ENCODE measurements at places on chromosomes 12 and 14.

- no peak for DNase-seq
These were observed 193.9 kb downstream of the FUT8 start for GRCh38 chr14:65606460-65606859.

DNA sequence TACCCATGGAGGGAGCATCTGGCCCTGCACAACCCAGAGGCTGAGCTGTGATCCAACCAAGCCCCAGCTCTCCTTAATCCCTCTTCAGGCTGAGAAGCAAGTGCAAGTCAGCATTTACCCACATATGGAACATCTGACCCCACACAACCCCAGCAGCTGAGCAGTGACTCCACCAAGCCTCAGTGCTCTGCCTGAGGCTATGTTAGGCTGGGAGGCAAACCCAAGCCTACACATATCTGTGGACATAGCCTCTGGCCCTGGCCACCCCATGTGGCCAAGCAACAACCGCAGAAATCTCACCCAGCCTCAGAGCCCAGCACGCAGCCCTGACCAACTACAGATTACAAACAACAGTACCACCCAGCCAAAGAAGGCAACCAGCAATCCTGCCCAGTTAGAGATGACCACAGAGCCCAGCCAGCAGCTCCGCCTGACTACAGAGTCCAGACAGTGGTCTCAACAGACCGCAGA is 142.8 kb downstream of the NUAK1 start:
- no peak for DNase-seq

GRCh38 chr14:94044476-94045091 is 18.4 kb downstream of the OTUB2 start:
- DNase-seq: no peak

DNA sequence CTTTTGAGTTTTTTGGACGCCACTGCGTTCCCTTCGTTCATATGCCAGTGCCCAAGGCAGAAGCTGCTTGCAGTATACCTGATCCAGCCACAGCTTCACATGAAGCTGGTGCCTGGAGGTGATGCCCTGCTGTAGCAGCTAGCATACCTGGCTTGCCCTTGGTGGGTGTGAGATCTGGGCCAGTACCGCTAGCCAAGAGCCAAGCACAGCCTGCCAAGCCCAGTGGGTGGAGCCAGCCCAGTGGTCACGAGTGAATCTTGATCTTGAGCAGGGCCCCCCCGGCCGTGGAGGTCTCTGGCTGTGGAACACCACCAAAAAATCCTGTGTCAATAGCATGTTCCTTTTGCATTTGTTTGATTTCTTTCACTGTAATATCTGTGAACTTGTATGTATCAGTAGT is 7.3 kb upstream of the M6PR start:
- DNase-seq: no peak

DNA sequence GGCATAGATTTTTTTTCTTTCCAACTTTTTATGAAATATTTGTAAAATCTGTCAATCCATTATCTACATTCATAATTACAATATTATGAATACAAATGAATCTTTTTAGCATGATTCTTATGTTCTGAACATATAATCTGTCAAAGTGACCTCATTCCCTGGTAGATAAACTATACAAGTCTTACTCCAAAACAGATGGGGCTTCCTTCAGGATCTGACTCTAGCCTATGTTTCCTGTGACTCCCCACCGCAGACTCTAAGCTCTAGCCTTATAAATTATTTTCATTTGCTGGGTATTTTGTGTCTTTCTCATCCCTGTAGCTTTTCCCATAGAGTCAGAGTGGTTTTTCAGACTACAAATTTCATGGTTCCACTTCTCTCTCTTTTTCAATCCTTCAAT is 202.1 kb upstream of the KITLG start:
- DNase-seq: no peak

DNA sequence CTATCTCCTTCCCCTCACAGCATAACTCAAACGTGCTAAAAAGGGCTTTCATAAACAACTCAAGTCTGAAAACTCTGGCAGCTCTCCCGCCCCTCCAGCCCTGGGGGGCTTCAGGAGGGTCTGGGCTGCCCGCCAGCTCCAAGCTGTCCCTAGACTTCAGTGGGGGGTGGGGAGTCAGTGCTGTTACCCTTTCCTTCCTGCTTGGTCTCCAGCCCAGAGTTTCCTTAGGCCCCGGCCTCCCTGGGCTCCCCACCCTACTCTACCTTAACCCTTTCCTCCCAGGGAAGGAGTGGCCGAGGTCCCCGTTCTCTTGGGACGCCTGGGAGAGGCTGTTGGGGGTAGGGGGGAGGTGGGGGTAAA is 530 bp upstream of the NYNRIN start:
- no peak for DNase-seq

- no peak for DNase-seq
These were observed at the start of gene ASCL1 for GRCh38 chr12:102957339-102958050. Gene ASCL1, plus strand, starts transcription at chr12:102957674. Its CDS starts 571 bp downstream, at chr12:102958245.

- DNase-seq: no peak
These were observed 78.3 kb upstream of the RTL1 start for GRCh38 chr14:100981809-100982208.

DNA sequence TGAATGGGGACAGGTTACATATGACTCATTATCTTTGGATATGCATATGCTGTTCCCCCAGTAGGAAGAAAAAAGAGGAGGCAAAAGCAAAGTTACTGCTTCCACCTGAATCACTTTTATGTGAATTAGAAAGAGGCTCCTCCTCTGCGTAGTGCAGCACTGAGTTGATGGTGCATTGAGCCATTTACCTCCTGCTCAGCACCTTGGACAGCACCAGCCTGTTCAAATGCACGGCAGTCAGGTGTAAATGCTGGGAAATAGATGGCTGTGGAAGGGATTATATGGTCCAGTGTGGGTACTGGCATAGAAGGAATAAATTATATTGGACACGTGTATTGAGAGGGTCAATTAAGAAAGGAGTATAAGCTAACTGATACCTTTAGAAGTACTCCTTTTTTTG is 541.9 kb upstream of the SEL1L start:
- DNase-seq: peak; percentile 1

DNA sequence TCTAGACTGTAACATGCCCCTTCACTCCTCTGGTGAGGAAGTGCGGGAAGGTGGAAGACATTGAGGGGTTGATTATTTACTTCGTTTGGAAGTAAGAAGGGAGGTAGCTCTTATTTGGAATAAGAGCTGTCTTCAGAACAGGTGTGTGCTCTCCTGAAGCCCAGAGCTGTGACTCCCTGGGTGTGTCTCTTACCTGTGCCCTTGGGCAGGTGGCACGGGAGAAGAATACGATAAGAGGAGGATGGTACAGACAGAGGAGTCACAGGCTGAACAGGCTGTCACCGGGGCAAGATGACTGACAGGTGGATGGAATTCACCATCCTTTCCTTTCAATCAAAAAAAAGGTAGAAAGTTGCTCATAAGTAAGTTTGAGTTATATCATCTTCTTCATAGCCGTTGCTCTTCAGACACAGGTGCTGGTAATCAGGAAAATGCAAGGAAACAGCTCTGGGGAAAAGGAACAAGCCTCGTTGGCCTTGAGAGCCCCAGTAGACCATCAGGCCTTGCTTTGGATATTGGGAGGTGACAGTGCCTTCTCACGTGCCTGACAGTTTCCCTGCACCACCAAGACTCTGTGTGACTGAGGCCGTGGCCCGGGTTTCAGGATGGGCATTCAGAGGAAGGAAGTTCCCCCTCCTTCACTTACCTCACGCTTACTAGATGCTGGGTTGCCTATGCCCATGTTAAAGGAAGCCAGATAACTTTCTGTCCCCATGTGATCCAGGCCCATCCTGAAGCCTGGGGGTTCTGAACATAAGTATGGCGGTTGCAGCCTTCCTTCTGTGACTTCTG is 120.4 kb downstream of the ETV6 start:
- peak; percentile 40 for DNase-seq

DNA sequence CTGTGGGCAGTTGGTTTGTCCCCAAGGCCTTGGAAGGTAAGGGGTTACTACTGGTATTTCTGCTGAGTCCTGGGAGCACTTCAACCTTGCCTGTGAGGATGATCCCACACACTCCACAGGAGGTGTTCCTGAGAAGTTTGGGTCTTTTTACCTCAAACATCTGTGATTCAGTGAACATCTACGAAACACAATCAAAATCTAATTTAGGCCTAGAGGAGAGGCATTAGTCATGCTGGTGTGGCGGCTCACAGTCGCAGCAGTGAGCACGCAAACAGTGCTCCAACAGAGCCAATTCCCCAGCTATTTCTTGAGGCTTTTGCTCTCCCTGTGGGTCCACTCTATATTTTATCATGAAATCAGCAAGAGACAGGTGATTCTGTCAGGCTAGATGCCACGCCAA is 107.6 kb downstream of the APAF1 start:
- DNase-seq: no peak

- DNase-seq: no peak
These were observed 593.6 kb downstream of the NRXN3 start for GRCh38 chr14:78763746-78764145.

DNA sequence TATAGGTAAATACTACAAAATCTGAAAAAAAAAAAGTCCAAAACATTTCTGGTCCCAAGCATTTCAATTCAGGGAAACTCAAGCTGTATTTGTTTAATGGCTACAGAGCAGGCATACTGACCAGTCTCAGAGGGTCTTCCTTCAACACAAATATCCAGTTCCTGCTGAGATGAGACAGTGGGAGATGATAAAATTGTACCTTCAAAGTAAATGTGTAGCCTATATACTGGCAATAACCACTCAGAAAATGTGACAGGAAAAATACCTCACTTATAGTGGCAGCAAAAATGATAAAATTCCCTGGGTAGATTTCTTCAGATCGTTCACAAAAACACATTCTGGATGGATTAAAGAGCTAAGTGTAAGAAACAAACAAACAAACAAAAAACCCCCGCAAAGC is 102.0 kb upstream of the FUT8 start:
- DNase-seq: no peak

DNA sequence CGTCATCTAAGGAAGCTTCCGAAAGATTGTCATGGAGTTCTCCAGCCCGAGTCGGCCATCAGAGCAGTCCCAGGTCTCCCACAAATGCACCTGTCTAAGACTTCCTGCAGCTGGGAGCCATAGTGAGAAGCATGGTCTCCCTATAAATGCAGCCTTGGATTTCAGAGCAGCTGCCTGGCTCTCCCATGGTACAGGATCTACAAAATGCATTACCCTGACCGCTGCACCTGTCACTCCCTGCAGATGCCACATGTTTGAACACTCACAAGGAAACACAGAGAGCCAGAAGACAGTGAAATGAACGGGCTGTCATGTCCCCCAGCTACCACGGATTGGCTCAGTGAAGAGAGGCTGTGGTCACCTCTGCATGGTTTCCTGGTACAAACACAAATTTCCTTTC is 702.7 kb downstream of the MED13L start:
- DNase-seq: no peak

- no peak for DNase-seq
These were observed 35.7 kb upstream of the GTF2A1 start for GRCh38 chr14:81256289-81256960.

GRCh38 chr12:45655186-45655585 is 74.3 kb upstream of the ARID2 start:
- peak; percentile 34 for DNase-seq

- no peak for DNase-seq
These were observed 87.2 kb upstream of the NCOR2 start for GRCh38 chr12:124654666-124655047.

GRCh38 chr12:1496162-1496900 is 98.0 kb downstream of the FBXL14 start:
- no peak for DNase-seq

GRCh38 chr12:112584266-112584722 is 165.5 kb downstream of the PTPN11 start:
- no peak for DNase-seq

- no peak for DNase-seq
These were observed 87.5 kb downstream of the SLC6A15 start for GRCh38 chr12:84825149-84825548.

DNA sequence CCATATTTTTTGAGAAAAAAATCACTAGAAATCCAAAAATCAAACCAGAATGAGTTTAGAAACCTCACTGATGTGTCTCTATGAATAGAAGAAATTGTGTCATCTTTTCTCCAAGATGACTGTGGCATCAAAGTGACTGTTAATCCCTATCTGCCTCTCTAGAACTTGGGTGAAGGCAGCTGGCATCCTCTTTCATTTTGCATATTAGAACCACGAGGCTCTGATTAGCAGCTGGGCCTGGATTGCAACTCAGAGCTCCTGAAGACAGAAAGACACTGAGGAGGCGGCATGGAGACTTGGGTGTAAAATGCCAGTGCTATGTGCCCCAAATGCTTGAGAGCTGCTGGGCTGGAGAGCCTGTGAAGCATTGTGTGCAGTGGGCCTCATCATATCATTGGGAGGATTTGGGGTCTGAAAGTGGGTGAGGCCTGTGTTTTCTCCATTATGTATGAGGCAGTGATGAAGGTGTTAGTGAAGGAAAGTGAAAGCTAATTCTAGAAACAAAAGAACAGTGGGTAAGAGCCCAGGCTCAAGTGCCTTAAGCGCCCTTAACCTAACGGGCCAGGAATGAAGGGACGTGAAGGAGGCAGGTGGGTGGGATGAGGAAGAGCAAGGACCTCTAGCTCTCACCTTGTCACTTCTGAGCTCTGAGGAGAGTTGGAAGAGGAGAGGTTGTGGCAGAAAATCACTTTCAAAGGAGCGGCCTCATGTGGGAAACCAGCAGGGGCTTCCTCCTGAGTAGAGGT is 26.2 kb downstream of the NKX2-8 start:
- DNase-seq: no peak

GRCh38 chr14:59332727-59333126 is 132.5 kb downstream of the GPR135 start:
- DNase-seq: no peak

DNA sequence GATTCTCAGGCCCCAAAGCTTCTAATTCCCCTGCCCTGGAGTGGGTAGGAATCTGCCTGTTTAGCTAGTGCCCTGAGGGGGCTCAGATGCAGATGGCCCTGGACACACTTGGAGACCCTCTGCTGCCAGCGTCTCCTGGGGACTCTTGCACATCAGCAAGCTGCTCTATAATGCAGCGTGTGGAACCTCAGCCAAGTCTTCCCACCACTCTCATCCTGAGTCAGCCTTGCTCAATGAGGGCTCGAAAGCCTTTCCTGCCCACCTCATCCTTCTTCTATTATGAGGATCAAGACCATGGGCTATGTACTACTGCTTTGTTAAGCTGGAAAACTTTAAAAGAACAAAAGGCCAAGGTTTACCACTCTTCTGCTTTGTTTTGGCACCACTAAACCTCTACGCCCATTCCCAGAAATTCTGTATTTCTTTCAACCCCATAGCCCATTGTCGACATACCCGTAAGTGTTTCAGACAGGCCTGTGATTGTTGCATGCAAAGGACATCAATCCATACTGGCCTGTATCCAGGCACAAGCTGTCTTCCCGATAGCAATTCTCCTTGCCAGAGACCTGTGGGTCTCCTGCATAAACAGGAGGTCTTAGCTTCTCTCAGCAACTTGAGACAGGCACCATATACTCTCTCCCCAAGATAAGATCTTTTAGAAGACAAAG is 246.9 kb downstream of the DPF3 start:
- no peak for DNase-seq
